ENCODE measurements at places on chromosomes 2 and 18.

DNA sequence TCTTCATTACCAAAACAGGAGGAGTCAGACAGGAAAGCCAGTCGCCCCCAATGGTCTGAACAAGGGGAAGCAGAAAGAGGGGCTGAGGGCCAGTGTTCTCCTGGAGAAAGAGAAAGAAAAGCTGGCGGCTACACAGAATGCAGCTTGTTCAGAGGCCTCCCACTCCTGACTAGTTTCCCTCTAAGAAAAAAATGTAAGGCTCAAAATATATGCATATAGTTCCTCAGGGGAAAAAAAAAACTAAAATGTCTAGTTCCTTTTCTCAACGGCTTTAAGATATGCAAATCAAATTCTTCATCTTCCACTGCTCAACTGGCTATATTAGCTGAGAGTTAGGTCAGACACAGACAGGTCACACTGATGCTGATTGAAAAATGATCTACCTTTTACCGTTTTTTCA lies 18.6 kb downstream of the MBOAT2 start:
- DNase-seq, result no peak

DNA sequence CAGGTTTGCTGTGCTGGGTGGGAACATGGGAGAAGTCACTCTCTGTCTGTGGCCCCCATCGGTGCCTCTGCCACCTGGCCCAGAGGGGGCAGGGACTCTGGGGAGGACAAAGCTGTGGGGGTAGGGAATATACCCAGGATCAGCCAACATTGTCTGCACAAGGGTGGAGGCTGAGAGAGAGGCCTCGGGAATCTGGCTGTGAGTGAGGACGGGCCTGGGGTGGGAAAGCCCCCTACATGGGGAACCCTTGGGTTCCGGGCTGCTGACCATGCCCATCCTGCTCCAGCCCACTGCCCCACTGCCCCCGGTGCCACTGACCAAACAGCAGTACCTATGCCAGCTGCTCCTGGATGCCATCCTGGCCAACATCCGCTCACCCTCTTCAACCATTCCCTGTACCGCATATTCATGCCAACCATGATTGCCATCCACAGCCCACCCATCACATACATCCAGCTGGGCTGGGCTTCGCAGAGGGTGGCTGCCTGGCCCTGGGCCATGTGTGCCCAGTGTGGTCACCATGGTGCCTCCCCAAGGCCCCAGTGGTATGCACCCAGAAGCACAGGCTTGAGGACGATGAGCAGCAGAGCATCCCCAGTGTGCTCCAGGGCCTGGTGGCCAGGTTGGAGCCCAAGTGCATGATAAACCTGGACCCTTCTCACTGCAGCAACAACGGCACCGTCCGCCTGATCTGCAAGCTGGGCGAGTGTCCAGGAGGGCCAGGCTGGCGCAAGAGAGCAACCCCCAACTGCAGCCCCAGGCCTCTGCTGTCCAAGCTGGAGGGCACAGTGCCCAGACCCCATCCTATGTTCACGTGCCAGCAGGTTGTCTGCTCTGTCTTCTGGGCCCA lies 6.9 kb upstream of the POTEF start:
- no peak for DNase-seq

DNA sequence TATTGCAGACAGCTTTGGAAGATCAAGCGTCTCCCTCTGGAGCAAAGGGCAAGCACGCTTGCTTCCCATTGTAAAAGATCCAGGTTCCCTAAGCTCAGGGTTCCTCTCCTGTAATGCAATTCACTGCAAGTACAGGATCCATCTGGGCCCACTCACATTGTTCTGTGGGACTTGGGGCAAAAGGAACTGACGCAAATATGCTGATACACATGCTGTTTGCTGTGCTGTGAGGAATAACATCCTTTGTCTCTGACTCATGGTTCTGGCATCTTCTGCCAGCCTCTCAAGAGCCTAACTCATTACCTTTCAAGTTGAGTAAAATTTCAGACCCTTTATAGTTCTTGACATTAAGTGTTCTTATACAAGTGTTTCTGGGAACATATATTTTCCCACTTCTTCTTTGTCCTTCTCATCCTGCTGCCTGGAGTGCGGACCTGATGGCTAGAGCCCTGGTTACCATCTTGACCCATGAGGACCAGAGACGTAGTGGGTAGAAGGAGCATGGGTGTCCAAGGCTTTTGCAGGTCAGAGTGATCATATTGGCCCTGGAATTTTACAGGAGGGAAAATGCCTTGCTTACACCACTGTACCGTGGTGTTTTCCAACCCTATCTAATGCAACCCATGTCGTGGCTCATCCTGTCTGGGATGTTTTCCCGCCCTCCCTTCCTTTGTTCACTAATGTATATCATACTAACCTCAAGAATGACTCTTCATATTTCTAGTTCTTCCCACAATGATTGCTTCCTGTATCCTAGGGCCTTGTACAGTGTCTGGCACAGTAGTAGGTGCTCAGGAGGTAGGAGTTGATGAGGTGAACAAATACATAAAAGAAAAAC lies 145.7 kb upstream of the GLI2 start:
- DNase-seq, result no peak

DNA sequence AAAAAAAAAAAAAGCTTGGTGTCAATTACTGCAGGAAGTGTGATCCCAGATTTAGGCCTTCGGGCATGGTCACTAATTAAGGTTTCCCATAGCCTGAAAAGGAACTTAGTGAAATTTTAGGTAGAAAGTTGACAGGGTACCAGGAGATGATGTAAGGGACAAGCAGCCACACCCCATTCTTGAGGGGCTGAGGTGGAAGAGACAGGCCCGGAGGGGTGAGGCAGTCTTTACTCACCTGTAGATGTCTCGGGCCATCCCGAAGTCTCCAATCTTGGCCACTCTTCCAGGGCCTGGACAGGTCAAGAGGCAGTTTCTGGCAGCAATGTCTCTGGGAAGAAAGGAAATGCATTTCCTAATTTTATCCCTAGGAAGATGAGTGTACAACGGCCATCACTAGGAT lies 94.3 kb downstream of the CLIP4 start:
- DNase-seq, result no peak

DNA sequence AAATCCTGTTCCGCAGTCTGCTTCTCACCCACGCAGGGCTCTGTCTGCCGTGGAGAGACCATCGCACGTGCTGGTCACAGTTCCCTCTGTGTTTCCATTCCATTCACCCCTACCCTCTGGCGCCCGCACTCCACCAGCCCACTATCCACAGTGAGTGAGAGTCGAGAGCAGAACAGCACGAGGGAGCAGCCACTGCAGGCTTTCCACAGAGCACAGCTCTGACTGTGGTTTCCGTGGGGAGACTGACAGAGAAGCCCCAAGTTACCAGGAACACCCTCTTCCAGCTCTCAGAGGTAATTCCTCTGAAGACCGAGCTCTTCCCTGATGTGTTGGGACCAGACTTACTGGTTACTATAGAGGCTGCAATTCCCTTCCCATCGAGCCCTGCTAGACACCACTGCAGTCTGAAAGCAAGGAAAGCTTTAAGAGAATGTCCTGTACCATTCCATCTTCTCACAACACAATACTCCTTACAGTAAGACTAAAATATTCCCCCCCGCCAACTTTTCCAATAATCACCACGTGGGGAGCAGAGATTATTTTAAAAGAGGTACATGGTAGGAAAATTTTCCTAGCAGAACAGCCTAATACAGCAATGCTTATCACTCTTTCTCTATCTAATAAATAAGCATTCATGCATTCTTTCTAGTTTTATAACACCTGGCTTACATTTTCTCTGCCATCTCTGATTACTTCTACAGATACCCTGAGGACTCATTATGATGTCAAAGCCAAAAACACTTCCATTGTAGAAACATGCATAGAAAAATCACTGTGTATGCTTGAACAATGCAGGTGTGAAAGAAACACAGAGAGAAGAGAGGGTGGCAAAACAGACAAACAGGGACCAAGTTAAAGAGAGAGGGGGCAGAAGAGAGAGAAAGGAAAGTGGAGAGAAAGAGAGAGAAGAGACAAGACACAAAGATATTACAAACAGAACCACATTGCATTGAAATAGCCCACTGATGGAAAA lies 4.7 kb downstream of the MYT1L start:
- DNase-seq, result peak; percentile 34

DNA sequence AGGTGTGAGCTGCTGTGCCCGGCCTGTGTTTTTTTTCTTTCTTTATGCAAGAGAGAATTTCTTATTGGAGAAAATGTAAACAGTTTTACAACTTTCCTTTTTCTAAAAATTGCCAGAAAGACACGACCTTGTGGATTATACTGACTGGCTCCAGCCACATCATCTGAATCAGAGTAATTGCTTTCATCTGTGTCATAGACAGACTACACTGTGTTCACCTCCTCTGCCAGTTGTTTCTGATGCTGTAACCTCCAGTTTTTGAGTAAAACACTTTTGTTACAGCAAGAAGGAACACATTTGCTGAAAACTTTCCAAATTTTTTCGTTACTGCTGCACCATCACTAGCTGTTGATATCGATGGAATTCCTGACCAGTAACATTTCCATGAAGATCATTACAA lies 43.9 kb upstream of the PLEKHM3 start:
- DNase-seq, result no peak

DNA sequence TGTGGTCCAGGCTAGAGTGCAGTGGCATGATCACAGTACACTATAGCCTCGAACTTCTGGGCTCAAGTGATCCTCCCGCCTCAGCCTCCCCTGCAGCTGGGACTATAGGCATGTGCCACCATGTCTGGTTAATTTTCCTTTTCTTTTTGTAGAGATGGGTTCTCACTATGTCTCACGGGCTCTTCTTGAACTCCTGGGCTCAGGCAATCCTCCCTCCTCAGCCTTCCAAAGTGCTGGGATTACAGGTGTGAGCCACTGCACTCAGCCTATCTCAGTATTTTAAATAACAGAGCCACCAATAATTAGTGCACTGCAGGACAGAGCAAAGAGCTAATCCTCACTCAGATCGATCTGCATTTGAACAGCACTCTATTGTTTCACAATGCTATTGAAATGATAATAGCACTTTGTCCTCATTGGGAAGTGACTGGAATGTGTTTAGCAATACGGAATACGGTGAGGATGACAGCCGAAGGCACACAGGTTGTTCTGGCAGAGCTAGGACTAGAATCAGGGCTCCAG lies 335.9 kb downstream of the DLGAP1 start:
- no peak for DNase-seq

- DNase-seq, result no peak
Measured at GRCh38 chr2:65142515-65142914, 12.6 kb upstream of the RAB1A start.

DNA sequence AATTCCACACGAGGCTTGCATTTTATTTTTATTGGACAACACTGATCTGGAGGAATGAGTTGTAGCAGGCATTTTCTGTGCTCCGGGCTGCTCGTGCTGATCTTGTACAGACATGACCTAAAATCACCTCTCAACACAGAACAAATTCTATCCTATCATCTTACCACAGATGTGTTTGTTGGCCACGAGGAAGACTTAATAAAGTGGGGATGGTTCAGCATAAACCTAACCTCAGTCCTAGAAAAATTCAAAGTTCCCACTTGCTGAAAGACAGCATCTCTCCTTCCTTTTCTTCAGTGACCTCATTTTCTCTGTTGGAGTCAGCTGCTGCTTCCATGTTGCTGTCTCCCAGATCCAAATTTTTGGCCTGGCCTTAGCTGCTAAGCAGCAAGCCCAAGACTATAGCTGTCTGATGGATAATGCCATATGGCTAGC lies 45.3 kb downstream of the RBKS start:
- no peak for DNase-seq

- DNase-seq, result no peak
Measured at GRCh38 chr2:159034713-159035112, 66.3 kb downstream of the TANC1 start.

- DNase-seq, result no peak
Measured at GRCh38 chr2:55970500-55970899, 46.9 kb upstream of the EFEMP1 start.

DNA sequence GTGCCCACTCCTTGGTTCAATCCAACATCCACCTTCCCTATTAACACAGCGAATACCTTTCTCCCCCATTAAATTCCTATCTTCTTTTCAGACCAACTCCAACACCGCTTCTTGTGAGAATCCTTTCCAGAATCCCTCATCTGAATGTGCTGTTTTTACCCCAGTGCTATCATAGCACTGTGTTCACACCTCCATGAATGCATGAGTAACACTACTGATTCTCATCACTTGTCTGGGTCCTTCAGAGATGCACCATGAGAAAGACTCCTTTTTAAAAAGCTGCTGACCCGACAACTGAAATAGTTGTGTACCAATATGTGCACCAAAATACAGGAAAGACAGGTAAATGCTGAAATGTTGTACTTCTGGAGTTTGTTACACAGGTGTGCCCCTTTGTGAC lies 18.8 kb downstream of the MGAT4A start:
- DNase-seq, result no peak

DNA sequence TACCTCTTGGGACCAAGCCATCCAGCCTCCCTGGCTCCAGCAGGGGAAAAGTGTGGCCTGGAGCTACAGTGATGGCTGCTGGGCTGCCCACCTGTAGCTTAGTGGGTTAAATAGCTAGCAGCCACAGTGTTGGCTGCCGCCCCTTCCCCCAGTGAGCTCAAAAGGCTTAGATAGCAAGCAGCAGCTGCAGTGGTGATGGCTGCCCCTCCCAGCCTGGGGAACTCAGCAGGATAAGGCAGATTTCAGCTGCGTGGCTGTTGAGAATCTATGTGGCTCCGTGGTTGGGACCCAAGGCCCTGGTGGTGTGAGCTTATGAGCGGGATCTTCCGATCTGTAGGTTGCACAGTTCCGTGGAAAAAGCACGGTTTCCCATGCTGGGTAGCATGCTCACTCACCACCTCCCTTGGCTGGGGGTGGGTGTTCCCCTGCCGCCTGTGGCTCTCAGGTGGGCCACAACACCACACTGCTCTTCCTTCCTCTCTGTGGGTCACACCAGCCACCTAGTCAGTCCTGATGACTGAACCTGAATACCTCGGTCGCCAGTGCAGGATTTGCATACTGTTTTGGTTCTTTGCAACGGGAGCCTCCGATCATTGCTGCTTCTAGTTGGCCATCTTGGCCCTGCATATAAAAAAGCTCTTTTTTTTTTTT lies 946.5 kb upstream of the FAM98A start:
- no peak for DNase-seq

GRCh38 chr2:238915196-238915595 lies 67.3 kb downstream of the TWIST2 start:
- no peak for DNase-seq

DNA sequence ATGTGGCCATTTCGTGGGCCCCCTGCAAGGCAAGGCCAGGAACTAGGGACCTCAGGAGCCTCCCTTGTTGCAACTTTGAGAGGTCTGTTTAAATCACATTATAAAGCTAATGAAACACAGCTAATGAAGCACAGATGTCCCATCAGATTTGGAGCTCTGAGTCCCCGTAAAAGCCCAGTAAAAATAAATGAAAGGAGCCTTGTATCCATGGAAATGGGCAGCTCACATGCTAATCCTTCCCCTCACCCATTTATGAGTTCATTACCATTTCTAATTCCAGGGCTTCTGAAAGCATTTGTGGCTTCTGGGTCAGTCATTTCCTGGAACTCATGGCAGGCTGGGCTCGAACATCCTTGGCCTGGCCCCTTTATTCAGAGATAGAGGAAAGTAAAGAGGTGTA lies 274.8 kb downstream of the SS18 start:
- no peak for DNase-seq

GRCh38 chr2:4995466-4995865 lies 696.7 kb upstream of the SOX11 start:
- DNase-seq, result no peak

DNA sequence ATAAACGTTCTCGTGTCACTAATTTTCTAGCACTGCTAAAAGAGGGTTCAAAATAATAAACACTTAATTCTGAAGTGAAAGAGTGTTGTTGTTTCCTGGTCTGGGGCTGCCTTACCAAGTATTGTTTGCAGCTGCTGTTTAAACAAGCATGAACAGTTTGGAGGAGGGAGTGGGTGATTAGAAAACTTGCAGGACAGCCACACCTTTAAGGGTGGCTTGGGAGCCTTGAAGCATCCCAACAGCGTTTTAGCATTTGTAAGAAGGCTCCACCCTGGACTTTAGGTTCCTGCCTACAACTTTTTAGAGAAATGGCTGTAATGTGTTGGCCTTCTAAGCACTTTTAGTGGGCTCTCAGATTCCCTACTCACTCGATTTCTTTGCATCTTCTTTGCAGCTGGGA lies 371.6 kb downstream of the TGIF1 start:
- DNase-seq, result no peak
